ENCODE measurements at places on chromosomes 4 and X.

GRCh38 chr4:72797486-72797885 lies 228.5 kb upstream of the ADAMTS3 start:
- no peak for DNase-seq

DNA sequence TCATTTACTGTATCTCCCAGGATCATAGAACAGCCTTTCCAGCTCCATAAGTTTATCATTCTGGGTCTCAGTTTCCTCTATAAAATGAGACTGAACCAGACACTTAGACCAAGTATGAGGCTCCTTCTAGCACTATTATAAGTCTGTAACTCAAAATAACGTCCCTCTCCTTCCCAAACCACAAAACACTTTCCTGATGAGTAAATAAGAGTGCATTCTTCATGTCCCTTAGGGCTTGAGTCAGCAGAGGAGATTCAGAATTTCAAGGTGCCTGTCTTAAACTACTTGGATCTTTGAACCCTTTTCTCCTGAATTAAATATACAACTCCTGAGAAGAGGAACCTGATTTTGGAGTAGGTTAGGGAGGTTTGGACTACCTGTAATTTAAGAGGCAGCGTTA lies 62.6 kb downstream of the GLRA2 start:
- DNase-seq = no peak

GRCh38 chr4:37197899-37198298 lies 46.6 kb upstream of the NWD2 start:
- no peak for DNase-seq

- no peak for DNase-seq
These were observed 37.2 kb upstream of the ANK2 start for GRCh38 chr4:113012122-113012725.

GRCh38 chr4:81491943-81492342 lies 20.2 kb upstream of the RASGEF1B start:
- no peak for DNase-seq

GRCh38 chr4:17155486-17155885 lies 257.0 kb upstream of the LDB2 start:
- DNase-seq = no peak

DNA sequence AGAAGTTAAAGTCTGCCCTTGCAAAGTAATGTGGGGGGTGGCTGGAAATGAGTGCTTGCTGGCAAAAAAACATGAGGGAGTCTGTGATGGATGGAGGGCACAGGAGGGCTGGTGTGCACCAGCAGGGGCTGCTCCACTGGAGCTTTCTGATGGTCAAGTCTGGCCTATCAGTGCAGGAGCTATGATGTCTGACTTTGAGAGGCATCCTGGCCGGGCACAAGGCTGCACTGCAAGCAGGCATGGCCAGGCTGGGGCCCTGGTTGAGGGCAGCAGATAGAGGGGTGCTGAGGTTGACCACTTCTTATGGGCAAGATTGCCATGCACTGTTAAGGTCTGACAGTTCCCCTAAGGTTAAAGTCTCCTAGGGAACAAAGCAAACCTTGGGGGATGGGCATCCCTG lies 1140.2 kb downstream of the FAM133A start:
- no peak for DNase-seq

DNA sequence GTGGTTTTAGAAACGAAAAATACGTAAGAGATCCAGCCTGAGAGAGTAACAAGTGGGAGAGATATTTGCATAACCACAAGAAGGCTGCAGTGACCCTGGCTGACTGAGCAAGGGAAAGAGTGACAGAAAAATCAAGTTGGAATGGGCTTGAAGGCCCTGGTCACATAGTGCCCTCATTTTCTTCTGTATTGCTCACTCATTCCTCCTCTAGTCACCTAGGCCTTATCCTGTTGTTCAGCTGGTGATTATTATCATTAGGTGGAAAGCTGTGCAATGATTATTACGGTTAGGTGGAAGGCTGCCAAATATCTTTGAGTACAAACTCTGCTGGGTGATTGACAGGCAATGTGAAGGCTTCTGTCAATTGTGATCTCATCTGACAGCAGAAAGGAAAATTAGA lies 2384.1 kb downstream of the PCDH7 start:
- no peak for DNase-seq

DNA sequence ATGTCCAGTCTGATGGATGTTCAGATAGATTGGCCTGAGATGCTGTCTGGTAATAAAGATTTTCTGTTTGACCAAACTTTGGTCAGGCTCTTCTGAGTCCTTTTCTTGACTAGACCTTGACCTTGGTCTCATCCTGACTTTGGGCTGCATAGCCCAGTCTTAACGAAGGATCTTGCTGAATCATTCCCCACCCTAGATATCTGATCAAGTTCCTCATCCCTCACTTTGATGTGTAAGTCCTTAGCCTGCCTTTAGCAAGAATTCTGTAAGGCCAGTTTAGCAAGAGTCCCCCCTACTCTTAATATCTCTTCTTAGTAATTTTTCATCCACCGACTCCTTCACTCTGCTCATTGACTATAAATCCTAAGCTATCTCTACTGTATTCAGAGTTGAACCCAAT lies 244.4 kb upstream of the JADE1 start:
- DNase-seq = no peak

GRCh38 chr4:118280501-118281218 lies 72.1 kb downstream of the PRSS12 start:
- no peak for DNase-seq

- no peak for DNase-seq
These were observed 1.1 kb upstream of the SEPTIN6 start for GRCh38 chrX:119693996-119694451.

- no peak for DNase-seq
These were observed 209.5 kb upstream of the AFF2 start for GRCh38 chrX:148290931-148291330.

DNA sequence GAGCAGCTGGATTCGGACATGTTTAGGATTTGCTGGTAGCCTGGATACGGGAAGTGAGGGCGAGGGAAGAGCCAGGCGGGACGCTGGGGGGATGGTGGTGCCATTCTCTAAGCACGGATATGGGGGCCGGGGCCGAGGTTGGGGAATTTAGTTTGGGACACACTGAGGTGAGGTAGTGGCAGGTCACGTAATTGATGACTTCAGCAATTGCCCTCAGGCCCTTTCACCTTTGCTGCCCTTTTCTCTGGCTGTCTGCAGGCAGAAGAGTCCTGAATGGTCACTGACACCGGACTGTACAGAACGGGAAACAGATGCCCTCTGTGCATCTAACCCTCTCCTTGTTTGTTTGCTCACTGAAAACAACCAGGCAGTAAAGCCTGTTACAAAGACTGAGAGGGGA lies 16.9 kb upstream of the HMGB3 start:
- DNase-seq = no peak

DNA sequence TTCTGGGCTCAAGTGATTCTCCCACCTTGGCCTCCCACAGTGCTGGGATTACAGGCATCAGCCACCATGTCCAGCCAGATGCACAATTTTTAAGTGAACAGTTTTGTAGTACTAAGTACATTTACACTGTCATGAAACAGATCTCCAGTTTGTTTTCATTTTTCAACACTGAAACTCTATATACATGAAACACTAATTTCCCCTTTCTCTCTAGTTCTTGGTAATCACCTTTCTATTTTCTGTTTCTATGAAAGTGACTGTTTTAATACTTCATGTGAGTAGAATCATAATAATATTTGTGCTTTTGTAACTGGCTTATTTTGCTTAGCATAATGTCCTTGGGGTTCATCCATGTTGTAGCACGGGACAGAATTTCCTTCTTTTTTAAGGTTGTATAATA lies 237.4 kb downstream of the CAMK2D start:
- DNase-seq = no peak

DNA sequence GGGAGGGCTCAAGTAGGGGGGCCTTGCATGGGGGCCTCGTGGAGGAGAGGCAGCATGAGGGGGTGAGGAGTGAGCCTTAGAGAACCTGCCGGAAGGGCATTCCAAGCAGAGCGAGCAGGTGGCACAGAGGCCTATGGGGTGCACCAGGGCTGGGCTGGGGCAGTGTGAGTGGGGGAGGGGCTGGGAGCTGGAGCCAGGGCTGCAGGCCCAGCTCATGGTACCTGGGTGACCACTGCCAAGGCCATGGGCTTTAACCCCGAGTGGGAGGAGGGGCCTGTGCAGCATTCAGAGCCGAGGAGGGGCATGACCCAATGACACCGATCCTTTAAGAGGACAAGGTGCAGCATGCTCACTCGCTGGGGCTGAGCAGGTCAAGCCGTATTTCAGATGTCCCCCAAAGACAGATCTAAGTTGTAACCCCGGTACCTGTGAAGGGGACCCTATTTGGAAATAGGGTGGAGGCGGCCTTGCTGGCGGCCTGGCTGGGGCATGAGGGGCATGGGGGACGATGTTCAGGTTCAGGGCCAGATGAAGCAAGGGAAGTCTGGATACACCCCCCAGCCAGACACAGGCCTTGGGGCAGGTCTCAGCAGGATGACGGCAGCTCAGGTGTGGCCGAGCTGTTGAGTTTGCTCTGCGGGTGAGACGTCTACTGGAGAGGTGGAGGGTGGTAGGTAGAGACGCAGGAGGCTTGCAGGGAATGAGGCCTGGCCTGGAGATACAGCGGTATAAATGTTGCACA lies 137.0 kb downstream of the CPZ start:
- no peak for DNase-seq
